ENCODE measurements at places on chromosomes 11 and 22.

DNA sequence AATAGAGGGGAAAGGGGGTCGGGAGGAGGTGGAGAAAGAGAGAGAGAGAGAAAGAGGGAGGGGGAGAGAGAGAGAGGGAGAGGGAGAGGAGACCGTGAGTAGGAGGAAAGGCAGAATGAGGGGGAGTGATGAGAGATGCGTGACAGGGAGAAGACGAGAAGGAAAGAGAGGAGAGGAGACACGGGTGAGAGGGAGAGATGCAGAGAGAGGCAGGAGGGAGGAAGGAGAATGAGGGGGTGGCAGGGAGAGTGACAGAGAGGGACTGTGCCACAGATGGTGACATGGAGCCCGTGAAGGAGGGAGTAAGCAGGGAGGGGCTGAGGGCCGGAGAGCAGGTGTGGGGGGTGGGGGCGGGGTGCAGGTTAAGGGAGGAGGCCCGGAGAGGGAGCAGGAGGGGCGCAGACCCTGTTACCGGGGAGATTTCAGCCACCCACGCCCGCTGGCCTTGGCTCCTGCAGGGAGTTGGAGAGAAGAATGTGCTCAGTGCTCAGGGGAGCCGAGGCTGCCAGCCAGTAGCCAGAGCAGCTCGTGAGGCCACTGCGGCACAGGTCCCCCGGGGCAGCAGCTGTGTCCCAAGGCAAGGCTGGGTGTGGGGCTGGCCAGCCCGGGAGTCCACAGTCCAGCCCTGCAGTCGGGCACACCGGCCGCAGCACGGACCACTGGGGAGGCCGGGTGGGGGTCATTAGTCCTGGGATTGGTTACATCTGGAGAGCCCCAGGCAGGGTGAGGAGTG, at the start of gene SSTR3:
Gene SSTR3 (minus strand): TSS at position 304 of the 733 bp plus-strand sequence. CDS start 4,674 bp downstream, outside the sequence.
- DNase-seq = no peak

- no peak for DNase-seq
Measured at GRCh38 chr11:15097411-15097810, 17.3 kb upstream of the INSC start.

GRCh38 chr11:124475265-124475664, 29.8 kb upstream of the OR8B8 start:
- DNase-seq = no peak

DNA sequence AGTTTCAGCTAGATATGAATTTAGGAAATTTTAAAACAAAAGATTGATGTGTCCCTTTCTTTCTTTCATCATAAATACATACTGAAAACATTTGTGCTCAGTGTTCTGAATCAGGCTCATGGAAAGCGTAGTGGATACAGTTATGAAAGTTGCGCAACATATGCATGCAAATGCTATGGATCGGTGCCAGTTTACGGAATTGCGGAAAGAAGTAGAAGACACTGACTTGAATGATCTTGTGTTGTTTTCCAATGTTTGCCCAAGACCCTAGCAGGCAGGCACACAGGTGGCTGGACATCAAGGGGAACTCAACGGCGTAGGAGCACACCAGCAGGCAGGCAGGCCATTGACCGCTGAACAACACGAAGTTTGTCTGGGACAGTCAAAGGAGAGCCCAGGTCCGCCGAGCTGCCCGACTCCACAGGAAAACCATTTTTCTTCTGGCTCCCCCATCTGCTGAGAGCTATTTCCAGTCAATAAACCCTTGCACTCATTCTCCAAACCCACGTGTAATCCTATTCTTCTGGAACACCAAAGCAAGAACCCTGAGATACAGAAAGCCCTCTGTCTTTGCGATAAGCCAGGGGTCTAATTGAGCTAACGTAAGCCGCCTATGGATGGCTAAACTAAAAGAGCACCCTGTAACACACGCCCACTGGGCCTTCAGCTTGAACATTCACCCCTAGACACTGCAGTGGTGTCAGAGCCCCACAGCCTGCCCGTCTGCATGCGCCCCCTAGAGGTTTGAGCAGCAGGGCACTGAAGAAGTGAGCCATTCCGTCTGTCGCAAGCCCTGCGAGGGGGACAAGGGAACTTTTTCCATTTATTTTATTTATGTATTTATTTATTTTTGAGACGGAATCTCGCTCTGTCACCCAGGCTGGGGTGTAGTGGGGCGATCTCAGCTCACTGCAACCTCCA, 7.4 kb upstream of the BIRC3 start:
- no peak for DNase-seq

DNA sequence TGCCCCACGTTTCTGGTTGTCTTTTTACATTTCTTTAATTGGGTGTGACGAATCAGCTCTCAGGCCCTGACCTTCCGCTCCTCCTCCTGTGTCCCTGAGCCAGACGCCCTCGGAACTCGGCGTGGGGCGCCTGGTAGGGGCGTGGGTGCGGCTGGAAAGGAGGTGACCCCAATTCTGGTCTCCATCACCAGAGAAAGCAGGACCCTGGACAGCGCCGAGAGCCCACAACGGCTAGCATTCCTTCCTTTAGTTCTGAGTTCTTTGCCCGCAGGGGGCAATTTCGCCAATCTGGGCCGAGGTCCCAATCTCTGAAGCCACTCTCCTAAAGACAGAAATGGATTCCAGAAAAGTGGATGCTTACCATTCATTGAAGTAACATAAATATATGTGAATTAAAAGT, 11.7 kb upstream of the RBMXL2 start:
- no peak for DNase-seq

DNA sequence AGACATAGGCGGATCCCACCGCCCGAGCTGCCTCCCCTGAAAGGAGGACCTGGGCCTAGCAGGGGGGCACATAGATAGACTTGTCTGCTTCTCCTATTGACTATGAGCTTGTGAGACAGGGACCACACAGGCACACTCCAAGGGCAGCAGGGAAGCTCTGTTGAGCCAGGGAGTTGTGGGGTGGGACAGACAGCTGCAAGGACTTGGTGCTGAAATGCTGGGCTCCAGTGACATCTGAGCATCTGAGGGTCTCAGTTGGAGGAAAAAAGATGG, 53.4 kb upstream of the ANO1 start:
- no peak for DNase-seq

DNA sequence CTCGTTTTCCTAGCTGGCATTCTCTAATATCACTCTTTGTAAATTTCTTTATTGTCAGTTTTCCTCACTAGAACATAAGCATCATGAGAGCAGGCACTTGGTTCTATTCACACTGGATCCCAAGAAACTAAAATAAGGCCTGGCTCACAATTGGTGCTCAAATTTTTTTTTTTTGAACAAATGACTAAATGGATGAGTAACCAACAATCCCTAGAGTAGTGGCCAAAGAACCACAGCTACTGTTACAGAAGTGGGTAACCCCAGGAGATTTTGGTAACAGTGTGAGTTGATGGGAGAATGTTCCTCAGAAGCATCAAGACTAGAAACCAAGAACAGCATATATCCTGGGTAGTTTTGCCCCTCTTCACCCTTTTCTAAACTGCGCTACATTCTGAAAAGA, 572.6 kb downstream of the INSC start:
- DNase-seq = no peak

DNA sequence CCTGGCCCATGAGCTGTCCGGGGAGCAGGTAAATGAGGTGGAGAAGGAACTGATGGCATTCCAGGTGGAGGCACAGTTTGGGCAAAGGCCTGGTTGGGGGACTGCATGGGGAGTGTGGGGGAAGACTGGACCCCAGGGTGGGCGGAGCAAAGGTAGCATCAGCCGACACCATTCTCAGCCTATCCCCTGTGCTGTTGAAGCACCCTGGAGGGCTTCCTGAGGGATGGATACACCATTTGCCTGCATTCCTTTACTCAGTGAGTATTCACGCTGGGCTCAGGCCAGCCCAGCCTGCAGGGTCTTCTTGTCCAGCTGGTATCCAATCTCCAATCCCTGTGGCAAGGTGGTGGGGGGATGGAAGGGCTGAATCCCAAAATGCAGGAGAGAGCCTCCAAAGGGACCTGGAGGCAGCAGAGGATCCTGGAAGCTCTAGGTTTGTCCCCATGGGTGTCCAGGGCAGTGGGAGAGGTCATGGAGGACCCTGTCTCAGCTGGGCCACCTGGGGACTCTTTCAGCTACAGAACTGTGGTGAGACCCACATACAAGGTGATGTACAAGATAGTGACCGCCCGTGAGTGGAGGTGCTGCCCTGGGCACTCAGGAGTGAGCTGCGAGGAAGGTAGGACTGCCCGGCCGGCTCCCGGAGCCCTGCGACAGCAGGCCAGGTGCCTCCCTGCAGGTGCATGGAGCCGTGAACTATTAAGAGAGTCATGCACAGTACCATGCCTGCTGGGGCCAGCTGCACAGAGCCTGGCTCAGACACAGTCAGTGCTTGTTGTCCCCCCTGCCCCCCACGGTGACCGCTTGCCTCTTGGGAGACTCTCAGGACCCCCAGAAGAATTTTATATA, 9.5 kb downstream of the EMID1 start:
- DNase-seq = no peak

DNA sequence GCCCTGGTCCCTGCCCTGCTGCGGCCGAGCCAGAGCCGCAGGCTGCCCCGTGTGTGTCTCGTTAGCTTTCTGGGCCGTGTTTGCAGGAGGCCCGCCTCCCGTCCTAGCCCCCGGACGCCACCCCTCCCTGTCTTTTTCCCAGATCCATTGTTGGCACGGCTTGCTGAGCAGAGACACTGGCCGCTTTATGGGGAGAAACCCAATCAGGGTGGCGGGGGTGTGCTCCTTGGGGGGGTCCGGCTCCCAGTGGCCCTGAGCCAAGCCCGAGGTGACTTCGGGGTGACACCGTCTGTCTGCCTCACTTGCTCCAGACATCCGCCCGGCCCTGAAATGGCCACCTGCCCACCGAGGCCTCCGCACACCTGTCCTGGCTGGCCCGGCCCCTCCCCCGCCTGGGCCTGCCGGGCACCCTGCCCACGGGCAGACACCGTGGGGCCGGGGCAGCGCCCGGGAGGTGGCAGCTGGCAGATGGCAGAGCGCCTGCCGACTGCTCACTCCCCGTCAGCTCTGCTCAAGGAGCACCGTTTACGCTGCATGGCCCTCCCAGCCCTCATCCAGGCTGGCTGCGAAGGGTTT, 43.1 kb upstream of the PPARA start:
- DNase-seq = no peak

DNA sequence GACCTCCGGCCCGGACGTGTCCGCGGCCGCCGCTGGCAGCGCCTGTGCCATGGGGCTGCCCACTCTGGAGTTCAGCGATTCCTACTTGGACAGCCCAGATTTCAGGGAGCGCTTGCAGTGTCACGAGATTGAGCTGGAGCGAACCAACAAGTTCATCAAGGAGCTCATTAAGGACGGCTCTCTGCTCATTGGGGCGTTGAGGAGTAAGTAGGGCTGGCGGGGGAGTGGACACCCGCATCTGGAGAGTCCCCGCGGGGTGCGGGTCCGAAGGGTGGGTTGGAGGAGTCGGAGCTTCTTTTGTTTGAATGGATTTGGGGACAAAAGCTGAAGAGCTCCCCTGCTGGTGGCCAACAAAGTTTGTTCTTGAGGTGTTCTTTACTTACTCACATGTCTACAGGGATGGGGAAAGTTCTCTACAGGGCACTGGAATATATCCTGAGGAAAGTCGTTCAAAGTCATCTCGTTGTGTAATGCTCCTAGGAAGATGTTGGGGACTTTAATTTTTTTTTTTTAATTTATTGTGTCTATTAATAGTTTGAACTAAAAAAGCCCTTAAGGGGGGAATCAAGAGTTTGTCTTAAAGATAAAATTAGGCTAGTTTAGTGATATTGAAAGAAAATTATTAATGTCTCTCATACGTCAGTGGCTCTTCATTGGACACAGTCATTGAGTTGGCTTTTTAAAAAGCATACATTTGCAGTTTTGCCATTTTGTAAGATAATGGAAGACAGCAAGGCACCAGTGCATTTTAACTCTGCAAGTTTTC, 725 bp downstream of the ARHGAP42 start:
- DNase-seq = no peak

DNA sequence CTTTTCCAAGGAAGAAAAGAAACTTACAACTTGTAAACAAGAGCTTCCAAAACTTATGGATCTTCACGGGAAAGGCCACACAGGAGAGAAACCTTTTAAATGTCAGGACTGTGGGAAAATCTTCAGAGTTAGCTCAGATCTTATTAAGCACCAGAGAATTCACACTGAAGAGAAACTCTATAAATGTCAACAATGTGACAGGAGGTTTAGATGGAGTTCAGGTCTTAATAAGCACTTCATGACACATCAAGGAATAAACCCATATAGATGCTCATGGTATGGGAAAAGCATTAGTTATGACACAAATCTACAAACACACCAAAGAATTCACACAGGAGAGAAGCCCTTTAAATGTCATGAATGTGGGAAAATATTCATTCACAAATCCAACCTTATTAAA, 32.4 kb downstream of the GAB2 start:
- DNase-seq = no peak

DNA sequence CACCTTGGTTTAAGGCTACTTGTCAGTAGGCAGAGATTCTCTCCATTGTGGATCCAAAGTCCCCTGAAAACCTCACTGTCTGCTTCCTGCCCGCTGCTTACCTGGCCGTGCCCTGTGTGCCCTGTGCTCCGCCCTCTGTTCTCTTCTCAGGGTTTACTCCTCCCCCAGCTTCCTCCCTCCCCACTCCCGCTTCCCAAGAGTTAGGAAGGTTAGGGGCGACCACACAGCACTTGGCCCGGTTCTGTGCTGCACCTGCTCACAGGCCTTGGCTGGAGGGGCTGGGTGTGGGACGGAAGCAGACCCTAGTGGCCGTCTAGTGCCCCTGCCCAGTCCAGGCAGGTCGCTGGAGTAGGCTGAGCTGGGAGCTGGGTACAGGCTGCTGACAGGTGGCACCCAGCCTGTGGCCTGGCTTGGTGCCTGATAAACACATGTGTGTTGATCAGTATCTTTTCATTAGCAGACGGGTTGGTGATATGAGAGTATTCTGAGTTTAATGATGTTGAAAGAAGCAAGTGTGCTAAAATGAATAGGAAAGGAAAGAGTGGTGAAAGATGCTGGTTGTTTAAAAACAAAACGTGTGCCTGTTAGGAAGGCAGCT, 40.5 kb downstream of the GRAMD4 start:
- no peak for DNase-seq

- DNase-seq = no peak
Measured at GRCh38 chr22:50675553-50676179, 3.0 kb downstream of the SHANK3 start.

DNA sequence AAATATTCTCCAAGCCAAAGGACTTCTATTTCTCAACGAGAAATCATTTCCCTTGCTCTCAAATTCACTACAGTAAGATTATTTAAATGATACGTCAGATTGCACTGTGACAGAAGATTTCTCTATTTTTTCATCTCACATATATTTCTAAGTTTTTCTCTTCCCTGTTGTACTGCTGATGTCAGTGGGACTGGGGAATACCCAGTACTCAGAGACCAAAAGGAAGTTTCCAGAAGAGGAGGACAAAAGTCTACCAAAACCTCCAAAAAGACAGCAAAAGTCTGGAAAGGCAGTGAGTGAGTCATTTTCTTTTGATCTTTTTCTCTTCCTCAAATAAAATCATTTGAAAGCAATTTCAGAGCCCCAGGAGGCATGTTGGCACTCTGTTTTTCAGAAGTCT, 149.8 kb upstream of the PITPNB start:
- DNase-seq = no peak
